EH (cell line): ENCODE measurements at places on chromosomes 12 and 14.

DNA sequence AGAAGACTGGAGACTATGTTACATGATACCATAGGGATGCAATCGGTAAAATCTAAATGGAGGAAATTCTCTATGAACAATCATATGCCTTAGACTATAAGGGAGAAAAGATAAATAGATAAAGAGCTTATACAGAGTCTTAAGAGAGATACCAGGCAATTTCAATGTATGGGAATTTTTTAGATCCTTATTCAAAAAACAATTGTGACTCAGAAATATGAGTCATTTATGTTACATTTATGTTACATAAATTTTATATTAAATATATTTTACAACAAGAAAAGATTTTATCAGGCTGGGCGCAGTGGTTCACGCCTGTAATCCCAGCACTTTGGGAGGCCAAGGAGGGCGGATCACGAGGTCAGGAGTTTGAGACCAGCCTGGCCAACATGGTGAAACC is 36.5 kb upstream of the PSMA6 start:
- DNase-seq = no peak

GRCh38 chr14:102272392-102272791 is 32.6 kb downstream of the MOK start:
- peak; percentile 63 for DNase-seq

DNA sequence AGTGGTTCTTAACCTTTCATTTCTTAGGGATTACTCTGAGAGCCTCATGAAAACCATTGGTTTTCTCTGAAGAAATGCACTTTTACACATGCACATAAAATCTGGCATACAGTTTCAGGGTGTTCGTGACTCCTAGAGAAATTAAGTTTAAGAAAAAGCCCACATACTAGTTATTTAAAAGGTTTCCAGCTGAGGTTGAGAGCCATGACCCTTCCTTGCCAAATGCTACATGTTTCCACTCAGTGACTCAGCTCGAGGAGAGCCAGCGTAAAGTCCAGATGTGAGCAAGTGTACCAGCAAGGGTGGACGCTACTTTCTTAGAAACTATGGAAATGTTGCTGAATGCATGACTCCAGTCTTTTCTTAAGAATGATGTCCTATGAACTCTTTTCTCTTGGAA is 42.7 kb upstream of the FLRT2 start:
- DNase-seq = peak; percentile 86

GRCh38 chr12:90048918-90049317 is 340.3 kb upstream of the ATP2B1 start:
- DNase-seq = no peak

DNA sequence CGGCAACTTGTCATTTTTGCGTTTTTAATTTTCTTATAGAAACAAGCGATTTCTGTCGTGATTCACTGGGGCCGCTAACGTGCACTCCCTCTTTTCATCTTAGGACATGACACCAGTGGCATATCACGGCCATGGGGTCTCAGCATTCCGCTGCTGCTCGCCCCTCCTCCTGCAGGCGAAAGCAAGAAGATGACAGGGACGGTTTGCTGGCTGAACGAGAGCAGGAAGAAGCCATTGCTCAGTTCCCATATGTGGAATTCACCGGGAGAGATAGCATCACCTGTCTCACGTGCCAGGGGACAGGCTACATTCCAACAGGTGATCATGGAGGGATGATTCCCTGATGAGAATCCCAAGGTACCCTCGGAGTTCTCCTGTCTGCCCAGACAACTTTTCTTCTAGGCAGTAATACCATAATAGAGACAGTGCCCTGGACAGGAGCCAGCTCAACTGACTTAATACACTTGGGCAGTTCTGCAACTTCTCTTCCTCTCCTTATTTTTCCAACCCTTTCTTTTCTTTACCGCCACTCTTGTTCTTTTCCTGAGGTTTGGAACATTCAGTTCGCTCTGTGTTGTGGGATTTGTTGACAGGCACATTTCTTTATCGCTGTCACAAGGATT is 821 bp downstream of the TMEM106C start:
- DNase-seq = peak; percentile 26

GRCh38 chr12:123200414-123200813 is 32.5 kb downstream of the MPHOSPH9 start:
- no peak for DNase-seq

GRCh38 chr14:70188322-70188658 is 461 bp downstream of the SLC8A3 start:
- DNase-seq = peak; percentile 13

DNA sequence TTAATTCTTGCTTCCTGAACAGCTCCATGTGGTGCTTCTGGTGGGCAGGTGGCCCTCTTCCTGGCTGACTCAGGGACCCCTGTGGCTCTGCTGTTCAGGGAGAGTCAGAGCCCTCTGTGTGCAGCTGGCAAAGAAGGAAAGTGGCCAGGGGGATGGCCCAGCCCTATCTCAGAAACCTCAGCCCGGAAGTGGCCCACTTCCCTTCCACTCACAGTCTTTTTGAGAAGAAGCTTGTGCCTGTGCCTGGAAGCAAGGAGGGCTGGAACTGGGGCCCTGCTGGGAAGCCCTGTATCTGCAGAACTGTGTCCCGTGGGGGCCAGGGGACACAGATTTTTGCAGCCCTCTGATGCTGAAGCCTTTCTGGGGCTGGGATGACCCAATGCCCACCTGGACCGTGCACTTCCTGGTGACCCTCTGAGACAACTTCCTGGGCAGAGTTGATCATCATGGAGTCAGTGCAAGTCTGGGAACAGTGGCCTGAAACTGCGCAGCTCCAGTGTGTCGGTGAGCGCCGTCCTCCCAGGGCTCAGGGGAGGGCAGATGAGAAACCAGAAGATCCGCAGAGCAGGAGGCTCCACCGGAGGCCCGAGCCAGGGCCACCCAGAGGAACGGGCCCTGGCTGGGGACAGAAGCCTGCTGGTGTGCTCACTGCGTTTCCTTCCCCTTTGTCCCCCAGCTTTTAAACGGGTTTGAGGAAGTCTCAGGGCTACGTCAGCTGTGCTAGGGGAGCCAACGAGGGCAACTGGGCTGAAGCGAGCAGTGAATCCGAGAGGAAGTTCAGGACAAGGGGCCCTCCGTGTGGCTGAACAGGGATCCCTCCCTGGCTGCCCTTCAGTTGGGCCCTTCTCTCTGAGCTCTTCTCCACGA is 217.4 kb upstream of the RTL1 start:
- peak; percentile 4 for DNase-seq

DNA sequence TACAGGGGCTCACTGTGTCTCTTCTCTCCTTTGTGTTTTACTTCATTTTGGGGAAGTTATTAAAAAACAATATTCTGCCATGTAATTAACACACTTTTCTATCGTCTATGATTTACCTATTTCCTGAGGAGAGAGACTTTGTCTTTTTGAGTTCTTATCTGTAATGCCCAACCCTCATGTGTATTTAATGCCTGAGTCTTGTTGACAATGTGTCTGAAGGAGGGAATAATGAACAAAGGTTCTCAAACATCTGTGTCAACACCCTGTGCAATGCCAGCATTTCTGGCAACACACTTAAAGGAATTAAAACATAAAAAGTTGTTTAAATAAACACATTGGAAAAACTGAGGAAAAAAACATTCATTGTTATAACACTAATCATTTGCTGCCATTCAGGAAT is 147.1 kb downstream of the SLC15A5 start:
- DNase-seq = no peak

GRCh38 chr14:97271451-97271960 is 474.3 kb downstream of the VRK1 start:
- DNase-seq = no peak

GRCh38 chr12:92524489-92524888 is 178.3 kb upstream of the PLEKHG7 start:
- DNase-seq = no peak

DNA sequence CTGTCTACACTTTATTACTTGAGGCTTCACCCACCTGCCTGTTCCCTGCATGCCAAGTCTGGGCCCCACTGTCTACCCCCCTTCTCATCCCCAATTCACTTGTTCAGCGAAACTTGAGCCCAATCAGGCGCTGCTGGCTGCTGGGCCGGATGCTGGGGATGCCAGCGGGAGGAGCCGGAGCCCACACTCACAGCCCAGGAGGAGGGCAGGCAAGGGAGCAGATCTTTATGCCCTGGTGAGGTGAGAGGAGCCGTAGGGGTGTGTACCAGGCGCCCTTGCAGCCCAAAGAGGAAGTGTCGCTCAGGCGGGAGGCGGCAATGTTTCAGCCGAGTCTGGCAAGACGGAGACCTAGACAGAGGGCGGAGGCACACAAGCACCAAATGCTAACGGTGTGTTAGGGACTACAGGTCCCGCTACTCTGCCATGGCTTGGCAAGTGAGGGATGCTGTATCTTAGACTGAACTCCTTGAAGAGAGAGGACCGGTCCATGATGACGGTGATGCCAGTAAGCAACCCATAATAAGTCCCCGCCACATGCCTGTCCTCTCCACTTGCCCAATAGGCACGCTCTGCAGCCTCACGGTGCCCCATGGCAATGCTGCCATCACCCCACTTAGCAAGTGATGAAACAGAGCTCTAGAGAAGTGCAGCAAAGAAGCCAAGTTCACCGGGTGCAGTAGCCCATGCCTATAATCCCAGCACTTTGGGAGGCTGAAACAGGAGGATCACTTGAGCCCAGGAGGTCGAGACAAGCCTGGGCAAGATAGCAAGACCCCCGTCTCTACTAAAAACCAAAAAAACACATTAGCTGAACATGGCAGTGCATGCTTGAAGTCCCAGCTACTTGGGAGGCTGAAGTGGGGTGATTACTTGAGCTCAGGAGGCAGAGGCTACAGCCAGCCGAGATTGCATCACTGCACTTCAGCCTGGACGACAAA is 41.6 kb downstream of the LRRC74A start:
- no peak for DNase-seq

DNA sequence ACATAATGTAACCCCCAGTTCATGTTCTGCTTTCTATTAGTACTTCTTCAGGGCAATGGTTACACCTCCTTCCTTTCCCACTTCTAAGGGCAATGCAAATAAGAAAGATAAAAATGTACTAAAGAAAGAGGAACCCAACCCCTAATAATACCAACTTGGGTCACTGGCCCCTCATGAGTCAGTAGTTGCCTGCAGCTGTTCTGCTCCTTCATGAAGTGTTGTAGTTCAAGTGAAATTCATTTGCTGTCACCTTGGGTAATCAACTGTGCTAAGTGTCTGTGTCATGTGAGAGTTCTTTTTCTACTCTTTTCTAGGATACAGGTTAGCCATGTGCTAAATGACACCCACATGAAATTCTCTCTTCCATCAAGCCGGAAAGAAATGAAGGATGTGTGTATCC is 91.8 kb downstream of the PLXNC1 start:
- DNase-seq = no peak

DNA sequence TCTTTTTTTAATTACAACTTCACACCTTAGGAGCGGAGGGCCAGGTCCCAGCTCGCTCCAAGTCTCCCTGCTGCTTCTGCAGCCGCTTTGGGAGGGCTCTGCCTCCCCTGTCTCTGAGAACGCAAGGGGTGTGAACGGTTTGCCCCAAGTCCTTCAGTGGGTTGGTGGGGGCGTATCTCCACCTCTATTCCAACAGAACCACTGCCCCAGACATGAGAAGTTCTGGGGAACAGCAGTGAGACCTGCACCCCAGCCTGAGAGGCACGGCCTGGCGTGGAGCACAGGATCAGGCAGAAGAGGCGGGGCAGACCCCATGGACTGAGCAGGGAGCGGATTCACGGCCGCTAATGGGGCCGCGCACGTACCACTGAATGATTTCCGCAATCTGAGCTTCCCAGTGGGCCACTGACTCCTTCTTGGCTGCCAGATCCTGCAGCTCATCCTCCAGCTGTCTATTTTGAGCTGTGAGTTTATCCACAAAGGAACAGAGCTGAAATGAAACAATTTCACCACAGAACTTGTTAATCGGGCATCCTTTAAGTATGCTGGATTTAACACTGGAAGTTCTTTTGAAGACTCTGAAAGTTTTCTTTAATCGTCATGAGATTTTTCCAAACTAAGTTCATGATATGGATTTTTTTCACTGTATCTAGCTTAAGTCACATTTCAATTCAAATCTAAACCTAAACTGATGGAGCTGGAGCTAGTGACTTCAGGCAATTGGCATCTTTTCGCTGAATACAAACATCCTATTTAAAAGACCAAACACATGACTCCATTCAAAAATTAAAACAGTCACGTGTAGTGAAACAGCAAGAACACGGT is 44.4 kb downstream of the AMN start:
- DNase-seq = no peak

DNA sequence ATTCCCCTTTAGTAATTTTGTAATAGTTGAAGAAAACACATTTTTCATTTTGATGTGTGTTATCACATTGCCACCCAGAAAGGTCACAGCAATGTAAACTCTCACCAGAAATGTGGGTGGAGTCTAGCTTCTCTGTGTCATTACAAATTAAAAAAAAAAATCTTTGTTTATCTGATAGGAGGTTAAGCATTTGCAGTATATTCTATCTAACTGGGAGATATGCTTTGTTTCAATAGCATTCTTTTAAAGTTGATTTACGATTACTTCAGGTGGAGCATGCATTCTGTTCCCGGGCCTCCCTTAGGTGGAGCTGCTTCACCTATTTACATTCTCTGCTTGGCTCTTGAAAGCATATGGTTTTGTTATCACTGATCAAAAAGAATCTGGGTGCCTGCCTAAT is 7.8 kb downstream of the ADIPOR2 start:
- DNase-seq = no peak

DNA sequence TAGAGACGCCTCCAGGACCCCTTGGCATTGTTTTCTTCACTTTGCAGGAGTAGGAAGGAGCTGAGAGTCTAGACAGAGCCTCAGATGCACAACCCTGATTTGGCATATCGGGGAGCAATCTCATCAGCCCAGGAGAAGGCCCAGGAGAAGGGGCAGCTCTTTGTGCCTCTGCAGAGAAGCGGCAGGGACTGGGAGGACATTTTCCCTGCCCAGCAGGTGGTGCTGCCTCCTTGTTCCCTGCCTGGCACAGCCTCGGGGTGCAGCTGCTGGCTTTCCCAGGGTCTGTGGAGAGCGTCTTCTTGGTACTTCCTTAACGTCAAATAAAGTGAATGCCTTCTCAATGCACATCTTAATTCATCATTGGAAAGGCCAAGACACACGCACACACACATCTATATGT is 419.5 kb downstream of the TMEM121 start:
- no peak for DNase-seq

- peak; percentile 72 for DNase-seq
Measured at GRCh38 chr14:66624336-66624937, 116.5 kb downstream of the GPHN start.

- no peak for DNase-seq
Measured at GRCh38 chr14:38044710-38045109, 163.0 kb upstream of the SSTR1 start.

DNA sequence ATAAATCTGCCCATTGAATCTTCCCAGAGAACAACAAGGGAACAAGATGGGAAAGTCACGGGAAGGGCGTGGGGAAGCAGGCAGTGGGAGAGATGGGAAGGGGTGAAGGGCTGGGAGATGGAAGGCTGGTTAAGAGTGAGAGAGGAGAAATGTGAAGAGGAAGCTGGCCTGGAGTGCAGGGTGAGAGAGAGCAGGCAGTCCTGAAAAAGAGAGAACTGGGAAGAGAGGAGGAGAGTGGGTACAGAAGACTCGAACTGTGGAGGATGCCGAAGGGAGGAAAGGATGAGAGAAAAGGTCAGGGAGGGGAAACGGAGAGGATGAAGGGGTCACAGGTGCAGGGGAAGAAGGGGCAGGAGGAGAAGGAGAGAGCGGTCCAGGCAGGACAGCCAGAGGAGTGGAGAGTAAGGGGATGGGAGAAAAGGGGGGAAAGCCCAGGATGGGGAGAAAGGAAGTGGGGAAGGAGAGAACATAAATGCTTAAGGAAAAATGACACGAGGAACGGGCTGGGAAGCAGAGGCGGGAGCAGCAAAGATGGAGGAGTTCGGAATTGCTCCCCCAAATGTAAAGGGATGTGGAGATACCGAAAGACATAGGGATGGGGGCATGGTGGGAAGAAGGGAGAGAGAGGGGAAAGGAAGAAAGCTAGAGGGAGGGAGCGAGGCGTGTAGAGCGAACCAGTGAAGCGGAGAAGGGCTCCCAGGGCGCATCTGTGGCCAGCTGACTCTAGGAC is 1.2 kb downstream of the PIANP start:
- DNase-seq = no peak
